DMS79 treated with DMSO at 0.1 percent for 48 hours (cell line): ENCODE measurements at places on chromosomes 4 and X.
A peak's percentile ranks its signal among the peaks of the same experiment; 100 is the strongest.

DNA sequence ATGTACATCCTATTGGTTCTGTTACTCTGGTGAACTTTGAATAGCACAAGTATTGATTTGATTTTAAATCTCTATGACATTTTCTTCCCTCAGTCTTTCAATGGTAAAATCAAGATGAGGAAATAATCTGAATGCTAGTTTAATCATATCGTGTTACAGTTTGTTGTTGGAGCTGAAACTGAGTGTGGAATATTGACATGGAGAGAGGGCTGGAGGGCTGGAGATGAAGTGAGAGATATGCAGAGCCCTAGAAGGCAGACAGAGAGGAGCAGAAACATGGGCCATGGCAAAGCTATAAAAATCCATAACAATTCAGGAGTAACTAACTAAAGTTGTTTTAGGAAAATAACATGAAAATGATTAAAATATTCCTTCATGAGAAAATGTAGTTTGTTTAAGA lies 141.1 kb downstream of the BANK1 start:
- DNase-seq, result no peak

GRCh38 chr4:71009890-71010588 lies 16.6 kb downstream of the DCK start:
- DNase-seq, result no peak

DNA sequence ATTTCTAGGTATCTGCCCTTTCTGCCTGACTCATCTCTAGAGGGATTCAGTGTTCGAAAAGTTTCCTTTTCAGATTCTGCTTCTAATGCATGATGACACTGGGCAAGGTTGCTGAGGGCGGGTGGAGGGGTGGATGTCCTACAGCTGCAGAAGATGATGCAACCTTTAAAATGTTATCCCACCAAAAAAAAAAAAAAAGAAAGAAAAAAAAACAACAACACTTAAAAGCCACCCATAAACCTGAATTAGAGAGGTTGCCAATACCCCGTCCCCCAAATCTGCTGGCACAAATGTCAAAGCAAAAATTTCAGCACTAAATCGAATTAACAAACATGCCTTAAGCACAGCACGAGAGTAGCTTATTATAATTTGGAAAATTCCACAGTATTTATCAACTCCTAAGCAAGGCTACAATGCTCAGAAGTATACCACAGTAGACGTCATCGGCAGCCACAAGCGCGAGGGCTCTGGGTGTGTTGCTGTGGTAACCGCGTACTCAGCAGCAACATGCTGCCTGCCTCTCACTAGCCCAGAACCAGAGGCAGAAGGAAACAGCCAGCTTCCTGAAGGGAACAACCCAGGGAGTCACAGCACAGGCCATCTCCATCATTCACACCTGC lies 167.5 kb upstream of the MAP3K15 start:
- peak; percentile 15 for DNase-seq

- DNase-seq, result no peak
Measured at GRCh38 chrX:152822383-152823086, 8.0 kb downstream of the CETN2 start.

GRCh38 chr4:94689155-94689860 lies 68.4 kb upstream of the BMPR1B start:
- no peak for DNase-seq

GRCh38 chr4:142473218-142473959 lies 372.7 kb downstream of the INPP4B start:
- DNase-seq, result no peak

GRCh38 chr4:55498051-55498450 lies 48.7 kb downstream of the CLOCK start:
- DNase-seq, result no peak

DNA sequence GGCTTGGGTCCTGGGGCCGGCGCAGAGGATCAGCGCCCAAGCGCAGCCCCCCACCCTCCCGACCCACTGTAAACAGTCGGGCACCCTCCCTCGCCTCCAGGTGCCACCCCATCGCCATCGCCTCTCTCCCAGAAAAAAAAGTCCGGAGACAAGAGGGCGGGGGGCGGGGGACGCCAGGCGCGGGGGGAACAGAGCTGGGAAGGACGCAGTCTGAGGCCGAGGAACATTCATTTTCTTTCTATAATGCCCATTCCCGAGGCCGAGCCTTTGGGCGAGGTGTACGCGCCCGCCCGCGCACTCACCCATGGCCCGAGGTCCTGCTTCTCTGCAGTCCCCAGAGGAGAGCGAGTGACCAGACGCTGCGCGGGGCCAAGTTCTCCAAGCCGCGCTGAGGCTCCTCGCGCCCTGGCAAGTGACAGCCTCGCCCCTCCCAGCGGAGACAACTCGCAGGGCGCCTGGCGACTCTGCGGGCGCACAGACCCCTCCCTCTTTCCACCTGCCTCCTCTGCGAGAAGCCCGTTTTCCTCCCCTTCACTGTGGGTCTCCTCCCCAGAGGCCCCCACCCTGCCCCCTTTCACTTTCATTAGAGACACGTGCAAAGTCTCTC lies 63.5 kb upstream of the WDR17 start:
- no peak for DNase-seq

- no peak for DNase-seq
Measured at GRCh38 chr4:38536716-38537115, 127.3 kb upstream of the KLF3 start.

DNA sequence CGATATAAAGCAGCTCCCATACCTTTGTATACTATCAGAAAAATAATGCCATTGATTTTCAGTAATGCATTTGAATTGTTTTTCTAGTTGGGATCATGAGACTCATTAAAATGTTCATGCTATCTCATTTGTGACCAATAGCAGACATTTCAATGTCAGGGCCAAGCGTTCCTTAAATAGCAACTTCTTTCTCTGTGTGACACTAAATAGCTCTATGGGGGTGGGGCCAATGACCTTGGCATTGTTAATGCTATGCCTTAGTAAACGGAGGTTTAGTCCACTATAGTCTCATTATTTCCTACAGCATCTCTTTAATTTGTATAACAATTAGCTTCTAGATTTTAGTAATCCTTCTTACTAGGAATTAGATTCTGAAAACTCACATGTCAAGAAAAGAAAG lies 48.6 kb upstream of the ARHGAP24 start:
- DNase-seq, result no peak
